Activated CD4-positive, alpha-beta memory T cell treated with anti-CD3 and anti-CD28 coated beads, Interleukin-2, amount 10 ng/mL, durations not matched to agents 7 days and 5 days (primary cell): ENCODE measurements at places on chromosomes 5 and 9.

- no peaks in the 10 kb centered on the region for H3K36me3 ChIP-seq
- peaks cover 5% of the 10 kb centered on the region for H3K4me1 ChIP-seq
- peaks cover 1% of the 10 kb centered on the region for H3K27me3 ChIP-seq
- H3K27ac ChIP-seq: no peak overlapping the region
Observed at GRCh38 chr9:68847765-68848164, 142.7 kb downstream of the PIP5K1B start.

GRCh38 chr9:72596451-72597180, 75.2 kb downstream of the TMC1 start:
- no peaks in the 10 kb centered on the region for H3K36me3 ChIP-seq
- peak; percentile 21 for DNase-seq
- peaks cover 41% of the 10 kb centered on the region for H3K4me1 ChIP-seq
- peaks cover 11% of the 10 kb centered on the region for H3K27me3 ChIP-seq
- H3K4me3 ChIP-seq: no peak overlapping the region

GRCh38 chr5:143241892-143242291, 161.6 kb downstream of the NR3C1 start:
- H3K4me3 ChIP-seq: no peak overlapping the region
- H3K27ac ChIP-seq: no peak overlapping the region

DNA sequence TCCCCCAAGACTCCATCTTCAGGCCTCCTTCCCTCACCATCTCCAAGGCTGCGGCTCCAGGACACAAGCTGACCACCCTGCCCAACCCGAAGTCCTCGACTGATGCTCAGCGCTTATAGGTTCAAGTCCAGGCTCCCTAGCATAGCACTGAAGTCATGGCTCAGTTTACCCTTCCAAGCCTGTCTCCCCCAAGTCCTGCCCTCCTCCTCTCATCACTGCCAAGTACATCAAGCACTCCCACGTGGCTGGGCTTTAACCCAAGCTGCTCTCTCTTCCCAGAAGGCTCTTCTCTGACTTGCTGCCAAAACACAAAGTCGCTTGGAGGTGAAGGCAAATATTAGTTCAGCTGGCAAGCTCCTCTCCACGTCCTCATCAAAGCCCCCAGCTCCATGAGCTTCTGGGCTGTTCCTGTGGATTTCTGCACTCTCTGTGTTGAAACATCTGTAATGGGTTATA, 22.1 kb upstream of the MARCHF6 start:
- H3K27ac ChIP-seq: no peak overlapping the region
- DNase-seq: no peak
- H3K4me1 ChIP-seq: peaks cover 8% of the 10 kb centered on the region

DNA sequence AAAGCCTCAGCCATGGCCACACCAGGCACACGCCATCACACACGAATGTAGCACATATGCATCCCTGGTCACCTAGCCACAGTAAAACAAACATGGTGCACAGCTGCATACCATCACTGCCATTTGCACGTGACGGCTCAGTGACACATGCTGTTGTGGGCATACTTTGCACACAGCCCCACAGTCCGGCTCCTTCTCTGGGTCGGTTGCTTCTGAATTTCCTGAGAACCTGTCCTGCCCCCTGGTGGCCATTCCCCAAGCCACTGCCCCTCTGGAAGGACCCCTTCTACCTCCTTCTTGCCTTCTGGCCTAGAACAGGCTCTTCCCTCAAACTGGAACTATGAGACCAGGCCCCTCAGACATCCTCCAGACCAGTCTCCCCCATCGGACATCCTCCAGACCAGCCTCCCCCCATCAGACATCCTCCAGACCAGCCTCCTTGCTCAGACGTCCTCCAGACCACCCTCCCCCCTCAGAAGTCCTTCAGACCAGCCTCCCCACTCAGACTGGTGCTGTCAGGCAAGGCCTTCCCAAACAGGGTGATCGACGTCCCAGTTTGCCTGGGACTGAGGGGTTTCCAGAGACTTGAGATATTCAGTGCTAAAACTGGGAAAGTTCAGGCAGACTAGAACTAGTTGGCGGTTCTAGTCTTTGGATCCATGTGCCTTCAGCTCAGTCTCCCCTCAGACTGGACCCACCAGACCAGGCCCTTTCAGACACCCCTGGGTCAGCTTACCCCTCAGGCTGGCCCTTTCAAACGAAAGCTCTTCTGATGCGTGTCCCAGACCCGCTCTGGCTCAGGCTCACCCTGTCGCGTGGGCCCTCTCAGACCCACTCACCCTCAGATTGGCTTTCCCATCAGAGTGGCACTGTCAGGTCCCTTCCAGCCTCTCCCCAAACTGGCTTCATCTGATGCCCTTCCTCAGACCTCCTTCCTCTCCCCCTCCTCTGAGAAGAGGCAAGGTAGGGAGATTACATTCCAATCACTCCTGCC, 24.3 kb upstream of the ENHO start:
- peaks cover 19% of the 10 kb centered on the region for H3K27me3 ChIP-seq
- peak; percentile 65 for DNase-seq
- H3K4me3 ChIP-seq: no peak overlapping the region
- no peak overlapping the region for H3K27ac ChIP-seq
- no peaks in the 10 kb centered on the region for H3K4me1 ChIP-seq

DNA sequence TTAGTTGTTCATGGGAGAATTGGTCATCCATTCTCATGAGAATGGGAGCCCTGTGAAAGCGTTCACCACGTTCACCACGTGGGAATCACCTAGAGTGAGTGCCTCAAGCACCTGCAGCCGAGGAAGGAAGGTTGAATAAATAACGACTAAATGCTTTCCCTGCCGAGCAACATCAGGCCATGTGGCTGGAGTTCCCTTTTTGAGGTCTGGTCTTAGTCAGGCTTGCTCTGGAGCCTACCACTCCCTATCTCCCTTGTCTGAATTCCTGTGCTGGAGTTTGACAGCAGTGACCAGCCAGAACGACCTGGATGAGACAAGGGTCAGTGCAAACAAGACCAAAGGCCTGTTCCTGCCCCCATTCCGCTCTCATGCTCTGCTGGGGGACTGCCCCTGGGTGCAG, 28.5 kb downstream of the KCNMB1 start:
- peaks cover 1% of the 10 kb centered on the region for H3K27me3 ChIP-seq
- H3K27ac ChIP-seq: no peak overlapping the region
- no peak for DNase-seq
- H3K4me3 ChIP-seq: no peak overlapping the region
- H3K36me3 ChIP-seq: no peaks in the 10 kb centered on the region
- H3K4me1 ChIP-seq: no peaks in the 10 kb centered on the region

GRCh38 chr5:36279054-36279698, 22.5 kb downstream of the RANBP3L start:
- H3K27ac ChIP-seq: no peak overlapping the region
- H3K36me3 ChIP-seq: no peaks in the 10 kb centered on the region
- DNase-seq: no peak

GRCh38 chr5:34410411-34411139, 245.6 kb upstream of the RAI14 start:
- H3K27ac ChIP-seq: no peak overlapping the region
- DNase-seq: no peak
- no peaks in the 10 kb centered on the region for H3K4me1 ChIP-seq
- no peak overlapping the region for H3K4me3 ChIP-seq
- H3K27me3 ChIP-seq: peaks cover 5% of the 10 kb centered on the region

DNA sequence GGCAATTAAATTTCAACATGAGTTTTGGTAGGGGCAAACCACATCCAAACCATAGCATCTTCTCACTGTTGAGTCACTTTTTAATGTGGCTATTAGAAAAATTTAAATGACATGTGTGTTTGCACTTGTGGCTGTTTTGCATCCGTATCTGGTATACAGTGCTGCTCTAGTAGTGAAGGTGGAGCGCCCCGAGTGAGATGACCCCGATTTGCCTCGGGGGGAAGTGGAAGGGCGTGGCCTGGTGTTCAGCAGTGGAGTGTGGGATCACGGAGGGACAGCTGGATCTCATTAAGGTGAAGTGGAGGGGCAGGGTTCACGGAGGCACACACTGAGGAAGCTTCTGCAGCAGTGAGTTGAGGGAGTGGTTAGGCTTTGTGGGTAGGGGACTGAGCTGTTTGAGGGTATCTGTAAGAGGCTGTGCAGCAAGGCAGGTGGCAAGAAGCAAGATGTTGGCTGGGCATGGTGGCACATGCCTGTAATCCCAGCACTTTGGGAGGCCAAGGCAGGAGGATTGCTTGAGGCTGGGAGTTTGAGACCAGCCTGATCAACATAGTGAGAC, 6.2 kb upstream of the GMCL2 start:
- no peak overlapping the region for H3K27ac ChIP-seq
- peaks cover 33% of the 10 kb centered on the region for H3K27me3 ChIP-seq
- H3K4me3 ChIP-seq: no peak overlapping the region
- H3K4me1 ChIP-seq: peaks cover 14% of the 10 kb centered on the region

- peaks cover 9% of the 10 kb centered on the region for H3K4me1 ChIP-seq
- H3K27ac ChIP-seq: no peak overlapping the region
- no peak overlapping the region for H3K4me3 ChIP-seq
- DNase-seq: no peak
- no peaks in the 10 kb centered on the region for H3K36me3 ChIP-seq
Observed at GRCh38 chr9:99414321-99414720, 192.2 kb downstream of the SEC61B start.

DNA sequence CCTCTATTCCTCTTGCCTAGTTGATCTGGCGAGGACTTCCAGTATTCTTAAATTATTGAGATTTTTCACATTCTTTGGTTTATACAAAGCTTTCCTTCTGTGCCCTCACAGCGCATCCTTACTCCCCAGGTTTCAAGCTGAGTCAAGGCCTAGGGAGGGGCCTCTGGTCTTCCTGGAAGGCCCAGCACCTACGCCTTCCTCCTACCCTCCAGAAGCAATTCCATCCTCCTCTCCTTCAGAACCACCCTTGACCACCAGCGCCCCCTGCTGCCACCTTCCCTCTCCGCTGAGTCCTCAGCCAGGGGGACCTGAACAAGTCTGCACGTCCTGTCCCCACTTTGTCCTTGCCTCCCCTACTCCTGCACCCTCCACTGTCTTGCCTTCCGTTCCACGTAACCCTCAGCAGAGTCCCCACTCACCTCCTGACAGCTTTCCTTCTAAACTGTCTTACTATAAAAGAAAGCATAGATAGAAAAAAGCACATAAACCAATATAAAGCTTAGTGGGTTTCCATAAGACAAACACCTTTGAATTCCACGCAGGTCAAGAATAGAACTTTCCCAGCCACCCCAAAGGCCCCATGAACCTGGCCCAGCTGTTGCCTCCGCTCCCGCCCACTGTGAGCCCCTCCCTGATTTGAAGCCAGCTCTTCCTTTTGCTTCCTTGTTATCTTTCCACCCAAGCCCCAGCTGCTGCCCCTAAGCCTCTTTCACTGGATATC, 63.0 kb upstream of the CTSL start:
- H3K27me3 ChIP-seq: peaks cover 4% of the 10 kb centered on the region
- peak; percentile 53 for DNase-seq
- H3K4me1 ChIP-seq: no peaks in the 10 kb centered on the region
- no peak overlapping the region for H3K4me3 ChIP-seq
- H3K27ac ChIP-seq: no peak overlapping the region
- H3K36me3 ChIP-seq: no peaks in the 10 kb centered on the region

DNA sequence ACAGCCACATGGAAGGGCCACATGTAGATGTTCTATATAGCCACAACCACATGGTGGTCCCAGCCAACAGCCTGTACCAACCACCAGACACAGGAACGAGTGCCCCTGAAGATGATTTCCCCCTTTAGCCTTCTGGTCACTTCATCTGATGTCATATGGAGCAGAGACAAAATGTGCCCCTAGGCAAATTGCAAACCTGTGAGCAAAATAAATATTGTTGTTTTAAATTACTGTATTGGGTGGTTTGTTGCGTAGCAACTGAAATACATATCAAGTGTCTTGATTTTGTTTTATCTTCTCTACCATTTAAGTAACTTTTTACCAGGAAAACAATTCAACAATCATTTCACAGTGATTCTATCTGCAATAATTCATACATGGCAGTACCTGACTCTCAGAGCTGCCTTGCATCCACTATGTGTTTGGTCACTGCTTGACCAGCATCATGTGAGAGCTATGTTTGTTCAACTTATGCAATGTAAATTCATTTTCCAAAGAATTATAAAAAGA, 142.5 kb upstream of the VLDLR start:
- no peaks in the 10 kb centered on the region for H3K36me3 ChIP-seq
- H3K27ac ChIP-seq: no peak overlapping the region
- no peaks in the 10 kb centered on the region for H3K4me1 ChIP-seq
- DNase-seq: no peak
- no peaks in the 10 kb centered on the region for H3K27me3 ChIP-seq

DNA sequence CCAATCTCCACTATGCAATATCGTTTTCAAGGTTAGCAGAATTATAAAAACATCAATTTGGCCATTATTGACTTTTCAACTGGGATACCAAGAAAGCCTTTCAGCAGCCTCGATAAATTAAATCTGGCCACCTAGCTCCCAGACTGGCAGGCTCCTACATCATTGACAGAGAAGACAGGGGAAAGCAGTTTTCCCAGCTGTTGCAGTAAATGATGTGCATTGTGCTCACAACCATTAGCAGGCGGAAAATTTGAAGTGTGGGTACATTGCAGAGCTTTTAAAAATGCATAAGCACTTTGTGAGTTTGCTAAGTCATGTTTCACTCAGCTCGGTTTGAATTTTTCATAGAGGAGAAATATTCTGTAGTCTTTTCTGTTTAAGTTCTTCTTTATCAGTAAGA, 297.9 kb downstream of the KCTD16 start:
- no peaks in the 10 kb centered on the region for H3K4me1 ChIP-seq
- H3K27me3 ChIP-seq: no peaks in the 10 kb centered on the region
- H3K36me3 ChIP-seq: no peaks in the 10 kb centered on the region

DNA sequence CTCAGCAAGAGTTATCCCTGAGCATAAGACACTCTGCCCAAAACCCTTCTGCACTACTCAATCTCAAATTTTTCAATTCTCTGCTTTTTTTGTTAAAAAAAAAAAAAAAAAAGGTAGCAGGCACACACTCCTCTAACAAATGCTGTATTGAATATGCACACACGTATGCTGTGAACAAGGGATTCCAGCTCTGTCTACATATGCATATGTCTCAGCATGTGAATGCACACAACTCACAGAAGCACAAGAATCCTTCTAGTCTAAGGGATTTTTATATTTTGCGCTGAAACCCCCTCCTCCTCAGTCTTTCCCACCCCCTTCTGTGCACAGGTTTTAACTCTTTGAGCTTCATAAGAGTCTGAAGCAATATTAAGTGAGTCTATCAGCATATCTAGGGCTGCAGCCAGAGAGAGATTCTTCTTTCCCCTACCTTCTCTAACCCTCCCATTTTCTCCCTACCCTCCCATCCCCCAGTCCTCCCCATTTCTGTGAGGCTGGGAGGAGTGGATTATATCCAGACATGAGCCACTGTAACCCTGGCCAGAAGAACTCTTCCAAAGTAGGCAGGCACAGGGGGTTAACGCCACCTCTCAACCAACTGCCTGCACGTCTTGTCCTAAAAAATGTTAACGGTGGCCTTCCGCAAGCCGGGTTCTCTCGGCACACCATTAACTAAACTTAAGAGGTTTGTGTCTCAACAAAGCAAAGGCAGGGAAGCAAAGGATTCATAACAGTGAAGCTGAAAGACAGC, 1.0 kb downstream of the GABRB2 start:
- no peaks in the 10 kb centered on the region for H3K36me3 ChIP-seq
- no peak overlapping the region for H3K27ac ChIP-seq
- peak overlapping the region; percentile 74 for H3K4me3 ChIP-seq
- peaks cover 47% of the 10 kb centered on the region for H3K27me3 ChIP-seq
- H3K4me1 ChIP-seq: peaks cover 13% of the 10 kb centered on the region
